Activated CD4-positive, alpha-beta T cell treated with anti-CD3 and anti-CD28 coated beads, Interleukin-2, amount 50 U/mL, for 24 hours (primary cell): ENCODE measurements at places on chromosomes 5 and 9.

DNA sequence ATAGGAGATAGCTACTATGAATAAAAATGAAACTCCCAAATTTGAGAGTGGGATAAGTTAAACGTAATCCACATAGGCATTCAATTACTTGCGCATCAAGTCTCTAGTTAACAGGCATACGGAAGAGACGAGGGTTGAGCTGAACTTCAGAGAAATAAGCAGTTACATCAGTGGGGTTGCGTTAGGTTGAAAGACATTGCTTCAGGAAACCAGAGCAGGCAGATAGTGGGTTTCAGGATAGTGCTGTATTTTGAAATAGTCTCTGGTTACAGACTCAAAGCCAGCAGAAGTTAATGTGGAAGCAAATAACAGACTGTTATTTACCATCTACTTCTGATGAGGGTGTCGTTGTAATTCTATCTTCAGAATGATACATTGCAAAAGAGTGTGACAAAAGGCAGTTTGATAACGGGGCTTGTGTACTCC, 533.4 kb downstream of the PDE4D start:
- no peak for DNase-seq

GRCh38 chr5:19411936-19412335, 576.1 kb downstream of the CDH18 start:
- DNase-seq, result no peak

DNA sequence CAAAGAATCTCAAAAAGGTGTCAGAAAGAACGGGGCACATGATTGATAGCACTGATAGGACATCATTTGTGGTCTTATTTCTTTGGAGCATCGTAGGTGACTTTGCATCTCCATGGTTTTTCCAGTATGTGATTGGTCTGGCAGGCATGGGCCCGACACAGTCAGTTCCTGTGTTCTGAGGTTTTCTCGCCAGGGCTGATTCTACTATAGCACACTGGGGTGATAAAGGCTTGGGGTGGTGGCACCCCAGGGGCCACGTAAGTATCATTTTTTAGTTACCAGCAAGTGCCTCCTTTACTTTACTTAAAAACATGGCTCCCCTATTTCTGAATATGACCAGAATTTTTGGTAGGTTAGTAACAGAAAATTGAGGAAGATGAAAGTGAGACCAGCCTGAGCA, 202.7 kb downstream of the RFK start:
- DNase-seq, result no peak

DNA sequence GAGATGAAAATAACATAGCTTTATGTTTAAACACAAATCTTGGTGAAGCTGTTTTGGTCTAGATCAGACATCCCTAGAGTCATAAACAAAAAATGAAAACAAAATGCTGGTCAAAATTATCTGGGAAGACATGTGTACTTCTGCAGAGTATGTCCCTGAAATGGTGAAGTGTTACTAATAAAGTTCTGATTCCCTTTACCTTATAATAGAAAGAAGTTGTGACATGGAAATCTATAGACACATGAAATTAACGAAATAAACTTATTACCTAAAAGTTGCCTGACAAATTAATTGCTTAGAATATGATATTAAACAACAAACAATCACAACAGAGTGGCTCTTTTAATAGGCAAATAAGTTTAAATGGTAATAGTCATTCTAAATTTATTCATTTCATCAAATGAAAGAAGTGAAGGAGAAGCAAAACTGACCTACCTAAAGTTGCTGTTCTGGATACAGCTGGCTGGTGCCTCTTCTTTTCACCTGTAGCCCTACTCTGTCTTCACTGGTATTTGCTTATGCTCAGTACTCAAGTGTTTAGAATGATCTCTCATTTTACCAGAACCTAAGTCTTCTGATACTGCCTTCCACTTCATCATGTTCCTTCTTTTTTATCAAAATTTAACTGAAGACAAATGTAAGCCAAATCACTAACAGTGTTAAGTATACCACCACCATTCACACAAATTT, 38.8 kb downstream of the FNIP1 start:
- DNase-seq, result no peak
